ENCODE measurements at places on chromosomes 6 and 20. TPM values are rescaled to one million over a fixed set of nuclear protein-coding genes. Genes with fewer than 3 reads are reported as not detected.

Gene CRISP2
- not detected for total RNA-seq

Gene RBM24
- not detected for total RNA-seq

Gene SLC17A3
- 0.55 TPM for total RNA-seq

DNA sequence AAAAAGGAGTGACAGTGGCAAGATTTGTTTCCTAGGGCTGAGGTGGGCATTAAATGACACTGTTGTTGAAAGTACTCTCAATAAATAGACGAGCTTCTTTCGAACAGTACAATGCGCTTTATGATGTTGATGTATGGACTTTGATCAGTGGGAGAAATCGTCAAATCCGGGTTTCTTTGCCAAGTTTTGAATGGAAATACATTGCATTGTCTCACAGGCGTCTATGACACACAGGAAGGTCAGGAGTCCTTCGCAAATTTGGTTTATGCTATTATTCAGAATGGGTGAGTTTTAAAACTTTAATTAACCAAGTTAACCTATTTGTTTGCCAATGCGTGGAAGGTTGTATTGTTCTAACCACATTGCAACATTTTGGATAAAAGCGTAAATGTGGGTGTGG lies 547.3 kb upstream of the SLC35B3 start:
- no peak overlapping the region for H3K4me3 ChIP-seq
- H3K36me3 ChIP-seq, result no peaks in the 10 kb centered on the region
- no peak overlapping the region for H3K27ac ChIP-seq
- no peak for DNase-seq
- no peaks in the 10 kb centered on the region for H3K27me3 ChIP-seq
- no peaks in the 10 kb centered on the region for H3K4me1 ChIP-seq

GRCh38 chr6:158715330-158716311 lies 65.8 kb downstream of the SYTL3 start:
- H3K36me3 ChIP-seq, result peaks cover 78% of the 10 kb centered on the region
- H3K4me1 ChIP-seq, result peaks cover 77% of the 10 kb centered on the region
- no peak for DNase-seq
- H3K27ac ChIP-seq, result peak overlapping the region; percentile 88
- H3K4me3 ChIP-seq, result no peak overlapping the region

DNA sequence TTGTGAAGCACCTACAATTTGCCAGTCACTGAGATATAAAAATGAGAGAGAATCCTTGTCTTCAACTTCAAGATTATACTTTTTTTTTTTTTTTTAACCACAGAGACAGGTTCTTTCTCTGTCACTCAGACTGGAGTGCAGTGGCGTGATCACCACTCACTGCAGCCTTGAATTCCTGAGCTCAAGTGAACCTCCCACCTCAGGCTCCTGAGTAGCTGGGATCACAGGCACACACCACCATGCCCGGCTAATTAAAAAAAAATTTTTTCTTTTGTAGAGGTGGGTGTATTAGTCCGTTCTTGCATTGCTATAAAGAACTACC lies 51.6 kb upstream of the PMEPA1 start:
- no peak overlapping the region for H3K27ac ChIP-seq
- no peaks in the 10 kb centered on the region for H3K4me1 ChIP-seq
- peaks cover 5% of the 10 kb centered on the region for H3K27me3 ChIP-seq

Data from activated CD8-positive, alpha-beta T cell treated with anti-CD3 and anti-CD28 coated beads, Interleukin-2, amount 10 ng/mL, durations not matched to agents 7 days and 5 days (primary cell).